NCI-H1930 (cell line): ENCODE measurements at places on chromosomes 13 and 19.
A peak's percentile ranks its signal among the peaks of the same experiment; 100 is the strongest.

DNA sequence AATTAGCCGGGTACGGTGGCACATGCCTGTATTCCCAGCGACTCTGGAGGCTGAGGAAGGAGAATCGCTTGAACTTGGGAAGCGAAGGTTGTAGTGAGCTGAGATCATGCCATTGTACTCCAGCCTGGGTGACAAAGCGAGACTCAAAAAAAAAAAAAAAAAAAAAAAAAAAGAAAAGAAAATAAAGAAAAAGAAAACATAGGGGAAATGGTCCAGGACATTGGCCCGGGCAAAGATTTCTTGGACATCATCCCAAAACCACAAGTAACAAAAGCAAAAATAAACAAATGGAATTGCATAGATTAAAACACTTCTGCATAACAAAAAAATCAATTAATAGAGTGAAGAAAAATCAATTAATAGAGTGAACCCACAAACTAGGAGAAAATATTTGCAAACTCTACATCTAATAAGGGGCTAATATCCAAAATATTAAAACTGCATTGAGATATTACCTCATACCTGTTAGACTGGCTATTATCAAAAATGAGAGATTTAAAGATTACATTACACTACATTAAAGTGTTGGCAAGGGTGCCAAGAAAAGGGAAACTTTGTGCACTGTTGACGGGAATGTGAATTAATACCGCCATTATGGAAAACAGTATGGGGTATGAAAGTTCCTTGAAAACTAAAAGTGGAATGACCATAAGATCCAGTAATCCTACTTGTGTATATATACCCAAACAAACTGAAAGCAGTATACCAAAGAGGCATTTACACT, 18.5 kb upstream of the ABCC4 start:
- DNase-seq: no peak

DNA sequence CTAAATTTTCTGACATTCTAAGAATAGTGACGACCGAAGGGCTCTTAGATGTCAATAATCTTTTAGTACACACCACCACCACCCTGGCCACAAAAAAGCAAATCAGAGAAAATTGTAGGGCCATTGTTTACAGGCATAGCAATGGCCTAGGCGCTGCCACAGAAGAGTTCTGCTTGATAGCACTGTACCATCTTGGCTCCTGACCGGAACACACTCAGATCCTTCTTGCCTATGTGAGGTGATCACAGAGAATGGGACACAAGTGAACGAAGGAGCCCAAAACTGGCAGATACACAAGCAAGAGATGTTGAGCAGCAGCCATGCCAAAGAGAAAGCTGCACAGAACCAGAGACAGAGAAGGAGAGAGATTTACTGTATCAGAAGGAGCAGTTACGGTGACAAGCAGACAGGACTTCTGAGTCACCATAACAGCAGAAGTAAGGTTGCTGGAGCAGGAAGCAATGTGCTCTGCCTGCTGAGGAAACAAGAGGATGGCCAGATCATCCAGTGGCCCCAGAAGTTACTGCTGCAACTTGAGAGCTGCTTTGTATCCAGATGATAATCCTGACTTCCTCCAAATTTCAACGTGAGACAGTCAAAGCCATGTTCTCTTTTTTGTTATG, 105.2 kb downstream of the SLITRK6 start:
- no peak for DNase-seq

DNA sequence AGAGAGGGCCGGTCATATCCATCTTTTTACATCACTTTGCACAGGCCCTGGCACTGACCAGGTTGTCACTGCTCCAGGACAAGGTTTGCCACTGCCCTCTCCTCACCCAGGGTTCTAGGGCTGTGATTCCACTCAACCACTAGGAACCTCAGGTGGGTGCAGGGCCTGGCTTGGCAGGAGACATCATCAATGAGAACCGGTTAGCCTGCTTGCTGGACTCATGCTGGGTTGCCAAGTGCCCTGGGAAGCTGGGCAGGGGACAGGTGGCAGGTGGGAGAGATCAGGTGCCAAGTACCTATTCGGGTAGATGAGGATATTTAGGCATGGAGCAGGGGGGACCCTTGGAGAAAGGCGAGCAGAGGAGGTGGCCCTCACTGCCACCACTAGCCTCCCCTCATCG, 4.2 kb upstream of the CERS4 start:
- no peak for DNase-seq

- DNase-seq: no peak
Measured at GRCh38 chr13:99220199-99220935, 19.7 kb downstream of the UBAC2 start.

DNA sequence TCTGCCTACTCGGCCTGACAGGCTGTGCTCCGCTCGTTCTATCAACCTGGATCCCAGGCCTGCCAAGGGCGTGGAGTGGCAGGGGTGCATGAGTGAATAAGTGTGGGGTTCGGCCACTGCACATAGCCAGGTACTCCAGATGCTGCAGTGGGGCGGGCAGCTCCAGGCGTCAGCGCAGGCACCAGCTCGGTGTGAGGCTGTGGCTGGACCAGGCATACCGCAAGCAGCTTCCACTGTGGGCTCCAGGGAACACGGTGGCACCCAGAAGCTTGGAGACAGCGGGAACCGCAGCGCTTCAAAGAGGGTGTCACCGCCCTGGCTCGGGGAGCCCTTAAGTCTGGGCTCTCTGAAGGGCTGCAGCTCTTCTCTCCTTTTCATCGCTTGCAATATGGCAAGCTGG, 1630.2 kb downstream of the OLFM4 start:
- DNase-seq: no peak

- DNase-seq: no peak
Measured at GRCh38 chr13:111902726-111903125, 164.2 kb upstream of the SOX1 start.

- DNase-seq: no peak
Measured at GRCh38 chr13:21758441-21758840, 87.6 kb downstream of the FGF9 start.

DNA sequence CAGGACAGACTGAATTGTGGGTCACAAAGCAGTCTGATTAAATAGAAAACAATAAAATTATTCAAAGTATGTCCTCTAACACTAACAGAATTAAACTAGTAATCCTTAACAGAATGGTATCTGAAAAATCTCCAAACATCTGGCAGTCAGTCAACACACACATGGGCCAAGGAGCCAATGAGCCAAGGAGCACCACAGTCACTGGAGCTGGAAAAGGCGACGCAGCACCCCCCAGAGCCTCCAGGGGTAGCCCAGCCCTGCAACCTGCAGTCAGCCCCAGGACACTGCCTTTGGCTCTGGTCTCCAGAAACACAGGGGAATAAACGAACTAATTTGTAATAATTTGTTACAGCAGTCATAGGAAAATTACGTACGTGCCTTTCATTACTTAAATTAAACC, 12.3 kb downstream of the TUBGCP3 start:
- no peak for DNase-seq

- DNase-seq: peak; percentile 24
Measured at GRCh38 chr19:47713046-47714021, at the start of gene EHD2. EHD2 (plus strand) TSS chr19:47713422; CDS start chr19:47716613, 3,191 bp downstream.

- DNase-seq: no peak
Measured at GRCh38 chr13:68850160-68850559, 1257.5 kb upstream of the ATXN8OS start.

- DNase-seq: no peak
Measured at GRCh38 chr19:18469069-18469846, 31.3 kb upstream of the ISYNA1 start.

DNA sequence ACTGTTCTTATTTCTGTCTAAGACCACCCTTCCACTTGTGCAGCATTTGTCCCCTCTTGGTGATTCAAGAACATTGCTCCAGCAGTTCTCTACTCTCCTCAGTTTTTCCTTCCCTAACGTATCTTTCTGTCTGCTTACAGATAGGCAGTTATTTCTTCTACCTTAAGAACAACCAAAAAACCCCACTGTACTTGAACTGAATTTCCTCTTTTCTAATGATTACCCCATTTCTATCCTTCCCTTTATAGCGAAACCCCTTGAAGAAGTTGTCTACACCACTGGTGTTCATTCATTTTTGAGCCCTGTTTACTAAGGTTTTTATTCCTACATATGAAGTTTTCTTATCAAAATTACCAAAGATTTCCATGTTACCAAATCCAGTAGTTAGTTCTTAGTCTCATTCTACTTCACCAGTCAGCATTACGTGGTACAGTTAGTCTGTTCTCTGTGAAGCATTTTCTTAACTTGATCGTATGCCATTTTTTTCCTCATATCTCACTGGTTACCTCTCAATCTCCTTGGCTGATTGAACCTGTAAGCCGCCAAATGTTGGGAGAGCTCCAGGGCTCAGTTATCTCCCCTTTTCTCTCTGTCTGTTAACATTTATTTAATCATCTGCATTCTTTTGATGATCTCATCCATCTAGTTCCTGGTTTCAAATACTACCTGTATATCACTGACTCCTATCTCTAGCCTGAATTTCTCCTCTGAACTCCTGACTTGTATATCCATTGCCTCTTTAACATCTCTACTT, 9.0 kb downstream of the LSM14A start:
- DNase-seq: no peak

GRCh38 chr19:10887616-10888367, 16.4 kb downstream of the CARM1 start:
- DNase-seq: no peak

GRCh38 chr13:87903553-87903952, 232.4 kb downstream of the SLITRK5 start:
- no peak for DNase-seq
